ENCODE measurements at places on chromosomes 3 and 15. TPM values are rescaled to one million over a fixed set of nuclear protein-coding genes. Genes with fewer than 3 reads are reported as not detected.

GRCh38 chr3:39972508-39972907 is 163.1 kb downstream of the MYRIP start:
- no peak for DNase-seq

- no peak for DNase-seq
These were observed 16.3 kb upstream of the LCTL start for GRCh38 chr15:66581972-66582537.

EAF1 gene
- total RNA-seq = 24.6 TPM

RASGRF1 gene
- total RNA-seq = not detected

GOLGA6L7 gene
- total RNA-seq = not detected

All from activated naive CD8-positive, alpha-beta T cell treated with anti-CD3 and anti-CD28 coated beads for 36 hours (primary cell).